ENCODE measurements at places on chromosomes 1 and 21.
A peak's percentile ranks its signal among the peaks of the same experiment; 100 is the strongest.

DNA sequence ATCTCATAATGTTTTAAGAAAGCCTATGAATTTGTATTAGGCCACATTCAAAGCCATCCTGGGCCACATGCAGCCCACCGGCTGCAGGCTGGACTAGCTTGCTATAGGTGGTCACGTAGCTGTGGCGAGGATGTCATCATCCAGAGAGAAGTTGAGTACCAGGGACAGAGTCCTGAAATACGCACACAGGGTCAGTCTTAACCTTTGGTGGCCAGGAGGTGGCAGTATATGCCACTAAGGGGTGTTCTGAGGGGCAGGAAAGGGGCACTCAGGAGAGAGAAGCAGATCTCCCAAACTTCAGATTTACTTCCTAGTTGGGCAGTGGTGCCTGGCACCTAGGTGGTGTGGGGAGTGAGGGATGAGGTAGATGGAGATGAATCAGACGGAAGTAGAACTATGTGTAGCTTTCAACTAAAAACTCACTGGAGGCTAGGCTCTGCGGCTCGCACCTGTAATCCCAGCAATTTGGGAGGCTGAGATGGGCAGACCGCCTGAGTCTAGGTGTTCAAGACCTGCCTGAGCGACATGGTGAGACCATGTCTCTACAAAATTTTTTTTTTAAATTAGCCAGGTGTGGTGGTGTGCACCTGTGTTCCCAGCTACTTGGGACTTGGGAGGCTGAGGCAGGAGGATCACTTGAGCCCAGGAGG lies 16.3 kb upstream of the CDK18 start:
- peak; percentile 75 for DNase-seq

DNA sequence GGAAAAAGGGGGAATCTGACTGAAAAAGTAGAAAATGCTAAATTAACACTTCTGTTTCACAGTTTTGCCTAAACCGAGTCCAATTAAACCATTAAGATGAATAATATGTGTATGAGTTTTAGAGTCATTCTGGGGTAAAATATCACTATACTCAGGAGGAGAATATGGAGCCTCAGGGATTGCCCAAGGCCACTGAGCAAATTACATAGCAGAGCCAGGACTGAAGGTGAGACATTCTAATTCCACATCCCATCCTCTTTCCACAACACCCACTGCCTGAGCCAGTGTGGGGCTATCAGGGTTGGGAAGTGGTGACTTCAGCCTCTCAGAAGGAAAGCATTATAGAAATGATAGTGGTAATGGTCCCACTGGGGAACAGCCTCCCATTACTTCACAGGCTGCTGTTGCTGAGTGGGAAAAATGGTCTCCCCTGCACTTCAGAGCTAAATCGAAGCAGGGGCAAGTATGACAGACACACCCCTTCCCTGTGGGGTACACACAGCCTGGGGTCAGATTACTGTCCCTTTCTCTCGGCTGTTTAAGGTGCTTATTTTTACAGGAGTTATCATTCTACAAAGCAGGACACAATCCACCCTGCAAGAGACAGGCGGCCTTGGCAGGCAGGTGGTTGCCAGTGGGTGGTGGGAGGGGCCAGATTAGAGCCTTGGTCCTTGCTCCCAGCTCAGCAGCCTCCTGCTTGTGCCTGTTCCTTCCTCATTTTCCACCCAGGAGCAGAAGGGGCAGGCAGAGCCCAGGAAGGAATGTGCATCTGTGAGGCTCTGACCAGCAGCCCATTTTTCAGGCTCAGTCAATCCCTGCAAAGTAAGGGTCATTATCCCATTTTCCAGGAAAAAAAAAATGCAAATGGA lies 9.5 kb upstream of the BCAR3 start:
- DNase-seq = no peak

GRCh38 chr21:14722841-14723483 lies 176.8 kb upstream of the SAMSN1 start:
- DNase-seq = no peak

- no peak for DNase-seq
Observed at GRCh38 chr21:35833991-35834390, 226.3 kb downstream of the SETD4 start.

DNA sequence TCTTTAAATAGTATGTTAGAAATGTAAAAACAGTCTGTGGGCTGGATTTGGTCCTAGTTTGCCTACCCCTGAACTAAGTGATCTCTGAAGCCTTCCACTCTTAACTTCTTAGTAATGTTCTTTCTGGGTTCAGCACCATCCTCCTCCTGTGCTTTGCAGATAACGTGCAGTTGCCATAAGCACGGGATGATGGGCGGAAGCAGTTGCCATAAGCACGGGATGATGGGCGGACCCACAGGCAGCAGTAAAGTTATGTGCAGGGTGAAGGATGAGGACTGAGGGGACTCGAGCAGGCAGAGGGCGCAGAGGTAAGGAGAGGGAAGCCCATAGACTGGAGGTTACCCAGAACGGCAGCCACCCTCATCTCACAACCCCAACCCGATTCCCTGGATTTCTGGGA lies 25.6 kb downstream of the GPA33 start:
- no peak for DNase-seq

DNA sequence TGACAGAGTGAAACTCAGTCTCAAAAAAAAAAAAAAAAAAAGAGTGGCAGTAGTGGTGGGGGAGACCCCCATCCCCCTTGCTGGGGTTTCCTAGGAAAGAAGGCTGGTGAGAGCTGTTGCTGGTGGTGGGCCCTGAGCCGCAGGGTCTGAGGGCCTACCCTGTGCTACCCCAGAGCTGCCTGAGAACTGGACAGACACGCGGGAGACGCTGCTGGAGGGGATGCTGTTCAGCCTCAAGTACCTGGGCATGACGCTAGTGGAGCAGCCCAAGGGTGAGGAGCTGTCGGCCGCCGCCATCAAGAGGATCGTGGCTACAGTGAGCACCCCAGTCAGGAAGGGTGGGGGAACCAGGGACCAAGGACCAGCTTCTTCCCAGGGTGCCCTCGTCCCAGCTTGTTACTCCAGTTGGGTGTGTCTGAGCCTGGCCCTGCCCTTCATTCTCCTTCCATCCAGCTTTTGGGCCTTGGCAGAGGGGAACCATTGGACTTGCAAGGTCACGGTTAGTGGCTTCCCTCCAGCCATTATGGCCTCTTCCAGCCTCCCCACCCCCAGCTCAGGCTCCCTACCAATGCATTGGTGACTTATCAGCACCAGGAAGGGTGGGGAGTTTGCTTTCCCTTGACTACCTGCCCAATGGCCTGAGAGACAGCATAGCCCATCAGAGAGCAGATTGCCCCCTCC lies 10.5 kb downstream of the LDLRAP1 start:
- no peak for DNase-seq

DNA sequence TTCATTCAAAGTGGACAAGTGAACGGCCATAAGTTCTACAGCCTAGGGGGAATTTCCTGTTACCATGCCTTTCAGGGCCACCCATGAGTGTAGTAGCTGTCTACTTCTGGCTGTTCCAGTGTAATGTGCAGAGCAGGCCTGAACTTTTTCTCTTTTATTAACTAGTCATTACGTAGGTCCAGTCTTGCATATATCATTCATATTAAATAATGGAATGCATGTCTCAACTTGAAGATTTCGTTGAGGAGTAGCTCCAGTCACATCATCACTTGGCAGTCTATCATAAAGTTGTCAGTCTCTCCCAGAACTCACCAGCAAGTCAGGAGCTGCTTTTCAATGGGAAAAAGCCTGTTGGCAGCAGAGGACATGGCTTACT lies 12.0 kb upstream of the GIPC2 start:
- DNase-seq = no peak

GRCh38 chr21:26834181-26834905 lies 10.9 kb downstream of the ADAMTS1 start:
- no peak for DNase-seq

- DNase-seq = peak; percentile 73
Observed at GRCh38 chr1:151992303-151993083, 1.2 kb downstream of the S100A10 start.

- peak; percentile 98 for DNase-seq
Observed at GRCh38 chr1:24018611-24019580, 38.8 kb upstream of the SRSF10 start.

DNA sequence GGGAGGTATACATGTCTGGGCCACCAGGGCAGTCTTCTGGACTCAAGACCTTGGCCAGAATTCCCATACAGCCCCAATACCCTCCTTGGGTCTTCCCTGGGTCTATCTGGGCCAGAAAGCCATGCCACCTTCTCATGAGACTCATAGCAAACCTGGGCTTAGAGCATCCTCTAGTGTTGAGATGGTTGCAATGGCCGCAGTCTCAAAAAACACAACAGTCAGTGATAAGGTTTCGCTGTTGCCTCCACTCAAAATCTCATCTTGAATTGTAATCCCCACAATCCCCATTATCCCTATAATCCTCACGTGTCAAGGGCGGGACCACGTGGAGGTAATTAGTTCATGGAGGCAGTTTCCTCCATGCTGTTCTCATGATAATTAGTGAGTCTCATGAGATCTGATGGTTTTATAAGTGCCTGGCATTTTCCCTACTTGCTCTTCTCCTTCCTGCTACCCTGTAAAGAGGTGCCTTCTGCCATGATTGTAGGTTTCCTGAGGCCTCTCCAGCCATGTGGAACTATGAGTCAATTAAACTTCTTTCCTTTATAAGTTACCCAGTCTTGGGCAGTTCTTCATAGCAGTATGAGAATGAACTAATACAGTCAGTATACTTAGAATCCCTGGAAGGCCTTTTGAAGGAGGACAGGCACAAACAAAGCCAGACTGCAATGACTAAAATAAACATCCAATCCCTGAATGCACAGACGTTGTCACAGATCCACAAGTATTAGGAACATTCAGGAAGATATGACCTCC lies 77.0 kb downstream of the CTH start:
- DNase-seq = peak; percentile 43

DNA sequence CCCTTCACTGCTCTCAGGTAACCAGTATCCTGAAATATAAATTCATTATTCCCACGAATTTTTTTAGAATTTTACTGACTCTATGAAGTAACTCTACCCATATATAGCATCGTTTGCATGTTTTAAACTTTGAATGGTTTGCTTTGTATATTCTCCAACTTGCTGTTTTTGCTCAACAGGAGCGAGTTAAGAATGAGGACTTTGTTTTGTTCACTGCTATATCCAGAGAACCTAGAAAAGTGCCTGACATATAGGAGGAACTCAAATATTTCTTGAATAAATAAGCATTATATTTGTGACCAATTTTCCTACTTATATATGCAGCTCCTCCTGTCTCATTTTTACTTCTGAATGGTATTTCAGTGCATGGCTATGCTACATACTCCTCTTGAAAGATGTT lies 43.4 kb downstream of the NUF2 start:
- no peak for DNase-seq

- DNase-seq = no peak
Observed at GRCh38 chr1:75330624-75331023, 196.4 kb downstream of the LHX8 start.

DNA sequence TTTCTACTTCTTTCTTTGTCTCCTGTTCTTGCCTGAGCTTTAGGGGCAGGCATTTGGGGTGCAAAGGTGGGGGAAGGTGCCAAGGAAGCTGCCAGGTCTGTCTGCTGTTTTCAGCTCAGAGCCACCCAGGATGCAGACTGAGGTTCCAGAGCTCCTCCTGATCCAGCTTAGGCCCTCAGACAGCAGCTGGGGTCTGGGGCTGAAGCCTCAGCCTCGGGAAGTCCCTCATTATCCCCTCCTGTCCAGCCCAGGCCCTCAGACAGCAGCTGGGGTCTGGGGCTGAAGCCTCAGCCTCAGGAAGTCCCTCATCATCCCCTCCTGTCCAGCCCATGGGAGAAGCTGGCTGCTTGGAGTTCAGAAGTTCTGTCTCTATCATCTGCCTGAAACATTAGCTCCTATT lies 257.7 kb upstream of the CSF3R start:
- DNase-seq = no peak

- peak; percentile 58 for DNase-seq
Observed at GRCh38 chr1:54488779-54489626, 59.0 kb upstream of the ACOT11 start.

GRCh38 chr1:23791516-23792047 lies 637 bp downstream of the LYPLA2 start:
- DNase-seq = no peak

DNA sequence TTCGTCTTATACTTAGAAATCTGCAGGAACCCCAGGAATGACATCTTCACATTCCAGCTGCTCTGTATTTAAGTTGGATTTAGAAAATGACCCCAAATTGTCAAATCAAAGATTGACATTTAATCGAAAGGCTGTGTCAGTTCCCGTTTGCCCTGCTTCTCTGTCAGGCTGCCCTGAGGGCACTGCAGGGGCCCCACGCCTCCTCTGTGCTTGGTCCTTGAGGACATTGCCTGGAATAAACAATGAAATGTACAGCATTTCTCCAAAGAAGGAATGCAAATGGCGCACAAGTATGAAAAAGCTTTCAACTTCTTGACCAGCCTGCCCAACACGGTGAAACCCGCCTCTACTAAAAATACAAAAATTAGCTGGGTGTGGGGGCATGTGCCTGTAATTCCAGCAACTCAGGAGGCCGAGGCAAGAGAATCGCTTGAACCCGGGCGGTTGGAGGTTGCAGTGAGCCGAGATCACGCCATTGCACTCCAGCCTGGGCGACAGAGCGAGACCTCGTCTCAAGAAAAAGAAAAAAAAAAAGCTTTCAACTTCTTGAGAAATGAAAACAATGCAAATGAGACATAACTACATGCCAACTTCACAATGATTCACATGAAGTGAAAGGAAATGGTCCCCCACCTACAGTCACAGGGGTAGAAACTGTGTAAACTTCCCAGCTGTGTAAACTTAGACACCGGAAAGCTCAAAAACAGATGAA lies 3.0 kb downstream of the TMPRSS3 start:
- DNase-seq = peak; percentile 23

DNA sequence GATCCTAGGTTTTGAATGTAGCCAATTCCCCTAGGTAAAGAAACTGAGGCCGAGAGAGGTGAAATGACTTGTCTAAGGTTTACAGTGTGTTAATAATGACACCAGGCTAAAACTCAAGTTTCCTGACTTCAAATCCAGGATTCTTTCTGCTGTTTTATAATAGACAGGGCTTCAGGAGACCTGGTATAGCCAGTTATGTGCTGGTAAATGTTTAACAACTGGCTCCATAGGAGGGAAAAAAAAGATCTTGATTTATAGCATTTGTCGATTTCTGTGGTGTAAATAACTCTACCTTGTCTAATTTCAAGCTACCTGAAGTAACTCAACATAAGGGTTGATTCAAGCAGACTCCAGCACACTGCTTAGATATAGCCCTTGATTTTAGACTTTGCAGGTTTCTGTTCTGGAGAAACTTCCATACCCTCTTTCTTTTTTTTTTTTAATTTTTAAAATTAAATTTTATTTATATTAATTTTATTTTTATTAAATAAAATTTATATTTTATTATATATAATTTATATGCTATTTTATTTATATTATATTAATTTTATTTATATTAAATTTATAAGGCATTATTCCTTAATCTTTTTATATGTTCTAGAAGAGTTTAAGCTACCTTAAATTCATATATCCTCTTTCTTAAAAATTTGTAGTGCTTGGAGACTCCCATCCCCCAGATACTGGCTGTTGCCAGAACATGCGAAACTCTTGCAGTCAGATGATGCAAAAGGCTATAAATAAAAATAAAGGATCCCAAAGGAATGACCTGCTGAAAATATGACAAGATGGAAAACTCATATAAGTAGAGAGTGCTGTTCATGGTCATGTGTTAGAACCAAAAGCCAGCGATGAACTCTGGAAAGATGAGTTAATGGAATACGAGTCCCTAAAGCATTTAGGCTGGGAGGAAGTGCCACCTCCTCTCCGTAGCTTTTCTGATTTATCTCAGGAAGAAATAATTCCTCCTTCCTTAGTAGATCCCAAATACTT lies 35.4 kb upstream of the SRSF10 start:
- no peak for DNase-seq
